ENCODE measurements at places on chromosomes 4 and X. TPM values are rescaled to one million over a fixed set of nuclear protein-coding genes. Genes with fewer than 3 reads are reported as not detected.
A peak's percentile ranks its signal among the peaks of the same experiment; 100 is the strongest.

Gene CFAP47
- not detected for total RNA-seq

Gene PRR32
- total RNA-seq: not detected

Gene PPP2R2C
- total RNA-seq: not detected

Gene NWD2
- not detected for total RNA-seq

Gene CORIN
- total RNA-seq: 0.78 TPM

Gene SPANXD
- total RNA-seq: not detected

Gene FAAH2
- total RNA-seq: 0.12 TPM

Gene SEL1L3
- total RNA-seq: 45.7 TPM

Gene CD40LG
- total RNA-seq: 0.77 TPM

Gene HNRNPH2
- 56.1 TPM for total RNA-seq

GRCh38 chrX:45862801-45863200, 662.1 kb upstream of the DIPK2B start:
- no peak for DNase-seq

DNA sequence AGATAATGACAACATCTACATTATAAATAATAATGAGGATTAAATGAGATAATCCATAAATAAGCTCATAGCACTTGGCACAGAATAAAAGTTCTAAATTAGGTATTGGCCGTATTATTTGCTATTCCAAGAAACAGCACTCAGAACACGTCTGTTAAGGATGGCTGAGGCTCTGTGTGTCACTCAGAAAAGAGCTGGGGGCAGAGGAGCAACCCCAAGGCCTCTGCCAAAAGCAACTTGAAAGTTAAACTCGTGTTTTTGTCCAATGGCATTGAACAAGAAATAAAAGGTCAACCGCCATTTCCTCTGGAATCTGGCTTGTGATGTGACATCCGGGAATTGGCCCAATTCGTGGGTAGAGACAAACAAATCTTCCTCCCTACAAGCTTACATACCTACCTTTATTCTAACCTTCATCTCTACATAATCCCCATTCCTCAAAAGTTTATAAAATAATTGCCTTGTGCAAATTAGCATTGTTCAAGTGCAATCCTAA, 42.3 kb upstream of the FAM241A start:
- DNase-seq: no peak

GRCh38 chrX:23317799-23318724, 16.6 kb upstream of the PTCHD1 start:
- peak; percentile 15 for DNase-seq

- no peak for DNase-seq
These were observed 111.7 kb downstream of the CHRDL1 start for GRCh38 chrX:110683925-110684324.

GRCh38 chr4:65671372-65671771, 1.1 kb upstream of the EPHA5 start:
- no peak for DNase-seq

- DNase-seq: no peak
These were observed 534.3 kb downstream of the ADGRL3 start for GRCh38 chr4:61734409-61734808.

DNA sequence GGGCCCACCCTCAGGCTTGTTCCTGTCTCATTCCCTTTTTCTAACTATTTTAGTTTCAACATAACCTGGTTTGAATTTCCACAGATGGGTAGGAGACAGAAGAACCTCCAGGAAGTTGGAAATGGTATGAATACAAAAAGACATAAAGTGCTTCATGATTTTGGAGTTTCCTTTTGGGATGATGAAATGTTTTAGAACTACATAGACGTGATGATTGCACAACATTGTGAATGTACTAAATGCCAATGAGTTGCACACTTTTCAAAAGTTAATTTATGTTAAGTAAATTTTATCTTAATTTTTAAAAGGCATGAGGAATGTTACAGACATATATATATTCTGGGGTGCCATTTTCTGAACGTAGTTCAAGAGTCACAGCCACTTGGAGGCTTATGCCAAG, 41.1 kb upstream of the IBSP start:
- DNase-seq: no peak

DNA sequence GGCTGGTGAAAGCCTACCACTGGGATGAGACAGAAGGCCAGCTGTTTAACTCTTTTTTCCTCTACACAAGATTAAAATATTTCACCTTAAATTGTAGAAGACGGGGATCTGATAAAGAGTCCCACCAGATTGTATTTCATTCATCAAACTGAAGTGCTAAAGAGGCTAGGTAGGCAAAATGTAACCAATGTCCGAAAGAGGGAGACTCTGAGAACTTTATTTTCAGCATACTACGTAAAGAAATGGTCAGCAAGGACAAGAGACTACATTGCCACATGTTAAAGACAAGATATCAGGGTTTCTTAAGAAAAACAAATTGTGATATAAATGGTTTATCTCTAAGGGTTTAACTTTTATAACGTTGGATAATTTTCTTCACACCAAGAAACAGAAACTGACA, 71.6 kb upstream of the INPP4B start:
- no peak for DNase-seq

DNA sequence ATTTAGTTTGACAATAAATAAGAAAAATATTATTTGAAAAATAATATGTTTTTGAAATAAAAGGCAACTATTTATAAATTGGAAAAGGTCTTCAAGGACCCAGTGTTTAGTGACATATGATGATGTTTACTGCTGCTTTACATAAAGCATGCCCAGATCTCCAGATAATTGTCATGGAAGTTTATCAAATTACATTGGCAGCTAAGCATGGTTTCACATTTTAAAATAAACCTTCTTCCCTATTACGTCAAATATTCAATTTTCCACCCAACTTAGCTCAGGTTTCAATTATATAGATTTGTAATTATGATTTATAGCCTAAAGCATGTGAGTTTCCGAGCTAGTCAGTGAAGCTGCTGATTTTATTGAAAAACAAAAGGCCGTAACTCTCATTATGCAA, 417.2 kb downstream of the CFAP47 start:
- DNase-seq: no peak

DNA sequence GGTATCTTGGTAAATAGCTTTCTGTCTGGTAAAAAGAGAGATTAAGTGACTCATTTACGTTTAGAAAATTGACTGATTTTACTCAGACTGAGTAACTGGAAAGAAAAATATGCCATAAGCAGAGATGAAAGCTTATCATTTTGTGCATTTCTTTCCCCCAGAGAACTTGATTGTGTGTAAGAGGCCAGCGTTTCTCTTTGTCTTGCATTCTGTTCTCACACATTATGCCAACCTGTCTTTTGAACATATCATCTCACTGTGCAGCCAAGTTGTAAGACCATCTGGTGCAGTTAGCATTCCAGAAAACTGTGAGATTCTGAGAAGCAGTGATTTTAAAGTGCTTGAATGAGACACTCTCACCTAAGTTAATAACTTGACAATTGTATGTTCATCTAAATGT, 651.3 kb downstream of the TECRL start:
- DNase-seq: no peak

- DNase-seq: peak; percentile 42
These were observed 691 bp upstream of the IGFBP7 start for GRCh38 chr4:57110640-57111511.

DNA sequence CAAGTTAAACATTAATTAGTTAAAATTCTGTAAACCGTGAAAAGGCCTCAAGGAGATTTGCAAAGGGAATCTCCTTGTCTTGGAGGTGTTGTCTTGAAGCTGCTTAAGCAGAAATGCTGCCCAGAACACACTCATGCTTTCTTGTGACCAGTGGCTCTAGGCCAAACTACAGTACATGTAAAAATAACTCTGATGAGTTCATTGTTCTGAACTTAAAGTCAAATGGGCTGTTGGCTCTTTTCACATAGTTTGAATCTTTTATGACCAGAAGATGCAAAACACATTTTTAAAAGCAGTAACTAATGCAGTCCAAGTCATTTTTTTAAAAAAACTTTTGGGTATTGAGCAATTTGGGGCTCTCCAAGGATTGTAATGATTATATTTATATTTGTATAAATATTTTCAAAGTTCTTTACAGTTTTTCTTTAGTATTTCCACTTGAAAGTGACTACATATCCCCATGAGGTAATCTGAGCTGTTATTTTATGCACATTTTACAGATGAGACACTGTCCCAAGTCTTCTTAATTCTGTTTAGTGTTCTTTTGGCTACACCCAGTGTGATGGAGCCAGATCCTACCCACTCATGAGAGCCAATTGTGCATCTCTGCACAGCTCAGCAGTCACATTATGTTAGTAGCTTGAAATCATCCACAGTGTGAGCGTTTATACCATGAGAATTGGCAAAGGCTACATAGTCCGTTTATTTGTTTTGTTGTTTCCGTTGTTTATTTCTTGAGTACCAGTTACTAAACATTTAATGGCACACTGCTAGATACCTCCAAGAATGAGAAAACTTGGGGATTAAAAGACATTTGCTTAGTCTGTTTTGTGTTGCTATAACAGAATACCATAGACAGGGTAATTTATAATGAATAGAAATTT, 112.8 kb upstream of the ATXN3L start:
- no peak for DNase-seq

DNA sequence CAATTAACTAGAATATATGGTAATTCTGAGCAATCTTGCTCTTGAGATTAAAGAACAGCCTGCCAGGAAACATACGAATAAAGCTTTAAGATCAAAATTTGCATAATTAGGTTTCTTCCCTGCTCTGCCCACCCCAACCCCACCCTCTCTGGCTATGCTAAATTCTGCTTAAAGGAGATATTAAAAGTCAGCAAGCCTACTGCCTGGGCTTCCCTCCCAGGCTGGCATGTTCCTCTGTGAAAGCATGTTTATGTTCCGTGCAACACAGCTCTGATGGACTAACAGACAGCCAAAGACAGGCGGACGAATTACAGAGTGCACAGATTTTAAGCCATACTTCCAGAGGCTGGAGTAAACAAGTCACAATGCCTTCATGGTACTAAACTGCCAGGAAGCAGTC, 28.4 kb downstream of the CD99L2 start:
- DNase-seq: no peak

DNA sequence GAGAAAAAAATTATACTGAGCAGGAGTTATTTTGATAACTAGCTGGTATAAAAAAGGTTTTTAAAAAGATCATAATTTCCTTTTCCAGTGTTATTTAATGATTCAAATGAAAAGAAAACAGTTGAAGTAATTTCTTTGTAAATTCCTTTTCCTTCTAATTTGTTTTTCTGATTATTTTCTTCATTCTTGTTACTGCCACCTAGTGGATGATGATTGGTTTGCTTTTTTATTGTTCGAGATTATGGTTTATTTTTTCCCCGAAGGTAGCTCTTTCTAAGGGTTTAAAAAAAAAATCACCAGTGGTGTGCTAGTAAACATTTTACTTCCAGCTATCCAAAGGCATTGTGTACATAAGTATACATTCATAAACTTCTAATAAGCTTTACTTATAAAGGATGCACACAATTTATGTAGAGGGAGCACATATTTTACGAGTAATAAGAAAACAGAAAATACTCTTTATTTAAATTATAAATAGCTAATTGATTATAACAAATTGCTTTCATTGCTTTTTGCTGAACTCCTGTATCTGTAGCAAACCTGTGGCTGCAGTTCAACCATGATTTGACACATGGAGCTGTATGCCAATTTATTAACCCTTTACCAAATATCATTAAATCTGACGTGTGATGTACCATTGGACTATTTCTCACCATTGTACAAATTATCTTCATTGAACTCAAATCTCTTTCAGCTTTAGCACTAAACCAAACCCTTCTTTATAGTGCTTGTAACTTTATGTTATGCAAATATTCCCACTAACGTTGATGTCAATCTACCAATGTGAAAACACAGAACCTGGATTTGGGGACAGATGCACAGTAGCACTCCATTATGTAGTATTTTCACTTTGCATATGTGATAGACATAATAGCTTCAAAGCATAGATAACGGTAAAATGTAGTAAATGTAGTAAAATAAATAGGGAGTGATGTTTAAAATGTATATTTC, 97.8 kb upstream of the ANK2 start:
- DNase-seq: no peak

GRCh38 chrX:13226214-13226613, 93.6 kb downstream of the ATXN3L start:
- DNase-seq: no peak

DNA sequence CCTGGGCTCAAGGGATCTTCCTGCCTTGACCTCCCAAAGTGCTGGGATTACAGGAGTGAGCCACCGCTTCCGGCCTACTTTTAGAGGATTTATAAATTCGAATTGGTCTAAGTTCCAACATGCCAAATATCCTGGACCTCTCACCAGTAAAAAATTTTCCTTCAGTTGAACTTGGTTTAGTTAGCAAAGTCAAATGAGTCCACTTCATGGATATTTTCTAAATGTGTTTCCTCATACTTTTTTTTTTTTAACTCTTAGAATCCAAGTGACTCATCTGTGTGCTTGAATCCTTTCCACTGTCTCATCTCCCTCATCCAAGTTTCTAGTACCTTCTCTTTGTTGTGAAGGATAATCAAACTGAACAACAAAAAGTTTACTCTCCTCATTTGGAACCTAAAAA, 49.7 kb downstream of the RBM47 start:
- DNase-seq: no peak

DNA sequence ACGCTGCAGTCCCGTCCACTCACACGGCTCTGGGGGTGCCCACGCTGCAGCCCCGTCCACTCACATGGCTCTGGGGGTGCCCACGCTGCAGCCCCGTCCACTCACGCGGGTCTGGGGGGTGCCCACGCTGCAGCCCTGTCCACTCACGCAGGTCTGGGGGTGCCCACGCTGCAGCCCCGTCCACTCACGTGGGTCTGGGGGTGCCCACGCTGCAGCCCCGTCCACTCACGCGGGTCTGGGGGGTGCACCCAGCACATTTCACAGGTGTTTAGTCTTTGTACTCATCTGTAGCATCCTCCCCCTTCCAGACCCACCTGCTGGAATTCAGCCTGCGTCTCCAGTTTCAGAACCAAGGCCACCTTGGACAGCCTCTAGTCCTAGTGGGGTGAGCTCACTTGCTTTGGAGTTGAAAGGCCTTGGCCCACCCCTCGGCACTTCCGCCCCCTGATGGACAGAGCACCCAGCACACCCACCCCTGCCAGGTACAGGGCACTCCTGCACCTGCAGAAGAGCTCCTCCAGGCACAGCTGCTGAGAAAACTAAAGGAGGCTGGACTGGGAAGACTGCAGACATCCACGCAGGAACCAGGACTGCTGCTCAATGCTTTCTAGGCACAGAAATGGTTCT, 73.0 kb downstream of the ABLIM2 start:
- no peak for DNase-seq

GRCh38 chr4:31045724-31046318, 325.7 kb downstream of the PCDH7 start:
- DNase-seq: no peak

- DNase-seq: no peak
These were observed 33.1 kb downstream of the DCTD start for GRCh38 chr4:182884040-182884439.

DNA sequence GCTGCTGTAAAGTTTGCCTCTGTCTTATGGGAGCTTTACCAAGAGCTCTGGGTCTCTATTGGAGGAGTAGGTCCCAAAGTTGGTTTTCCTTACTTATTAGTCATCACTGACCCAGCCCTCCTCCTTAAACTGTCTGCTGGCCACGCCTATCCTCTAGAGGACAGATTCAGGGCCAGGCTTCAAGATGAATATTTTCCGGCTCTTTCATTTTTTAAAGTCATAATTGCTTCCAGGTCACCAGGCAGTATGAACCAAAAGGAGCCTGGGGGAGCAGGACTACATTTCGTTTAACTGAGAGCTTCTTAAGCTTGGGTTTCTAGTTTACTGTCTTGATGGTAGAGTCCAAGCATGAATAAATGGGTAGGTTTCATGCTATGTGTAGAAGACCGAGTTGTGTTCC, 13.7 kb downstream of the BCORL1 start:
- no peak for DNase-seq
